Lower lobe of right lung (tissue), 2 donors: ENCODE measurements at places on chromosomes 7 and 10. TPM values are rescaled to one million over a fixed set of nuclear protein-coding genes. Genes with fewer than 3 reads are reported as not detected.

FAM13C gene
- 13.9 TPM for total RNA-seq

GRCh38 chr10:72424561-72424960, 69.8 kb upstream of the DNAJB12 start:
- no peak for DNase-seq

- DNase-seq: peak; percentile 20
Measured at GRCh38 chr10:42977032-42977416, 99.8 kb upstream of the RET start.

DNA sequence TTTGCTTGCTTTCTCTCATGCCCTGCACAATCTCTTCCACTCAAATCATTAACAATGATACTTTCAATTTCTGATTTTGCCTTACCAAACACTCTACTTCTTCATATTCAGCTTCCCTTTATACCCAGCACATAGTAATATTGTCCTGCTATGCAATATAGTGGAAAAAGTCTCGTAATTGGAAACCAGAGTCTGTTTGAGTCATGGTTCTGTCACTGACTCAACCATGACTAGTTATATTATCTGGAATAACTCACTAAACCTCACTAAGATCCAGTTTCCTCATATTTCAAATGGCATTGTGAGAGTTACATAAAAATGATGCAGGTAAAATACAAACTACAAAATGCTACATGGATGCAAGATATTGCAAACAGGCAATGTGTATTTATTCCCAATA, 98.5 kb upstream of the LRRTM3 start:
- DNase-seq: no peak

DNA sequence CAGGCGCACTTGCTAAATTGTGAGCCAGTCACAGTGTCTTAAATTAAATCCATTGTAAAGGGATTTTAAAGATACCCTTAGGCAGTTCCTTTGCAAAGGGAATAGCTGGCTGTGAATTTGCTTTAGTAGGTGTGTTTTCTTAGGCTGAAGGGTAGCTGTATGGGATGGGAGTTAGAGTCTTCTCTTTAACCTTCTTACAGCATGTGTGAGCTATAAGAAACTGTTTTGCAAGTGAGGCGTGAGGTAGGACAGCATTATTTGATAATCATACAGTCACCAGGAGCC, 5.2 kb downstream of the EEPD1 start:
- no peak for DNase-seq
